ENCODE measurements at places on chromosomes 1 and 21. TPM values are rescaled to one million over a fixed set of nuclear protein-coding genes. Genes with fewer than 3 reads are reported as not detected.

GRCh38 chr1:219523411-219523810, 89.5 kb downstream of the ZC3H11B start:
- no peak for DNase-seq

The GUCA2A gene
- not detected for total RNA-seq

- DNase-seq = peak; percentile 92
Observed at GRCh38 chr1:8858112-8858668, 20.3 kb downstream of the ENO1 start.

DNA sequence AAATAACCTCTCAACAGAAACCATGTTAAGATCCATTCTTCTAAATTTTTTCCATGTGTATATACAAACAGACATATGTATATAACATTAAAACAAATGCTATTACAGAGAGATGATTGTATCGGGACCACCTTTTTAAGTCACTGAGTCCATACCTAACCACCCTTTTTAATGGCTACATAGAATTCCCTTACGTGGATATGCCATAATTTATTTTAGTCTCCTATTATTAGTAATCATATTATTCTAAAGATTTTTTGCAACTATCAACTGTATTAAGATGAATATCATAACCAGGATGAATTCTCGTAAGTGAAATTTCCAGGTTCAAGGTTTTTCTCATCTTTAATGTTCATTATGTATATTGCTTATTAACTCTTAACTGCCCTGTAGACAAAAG, 259.7 kb downstream of the HHAT start:
- no peak for DNase-seq

DNA sequence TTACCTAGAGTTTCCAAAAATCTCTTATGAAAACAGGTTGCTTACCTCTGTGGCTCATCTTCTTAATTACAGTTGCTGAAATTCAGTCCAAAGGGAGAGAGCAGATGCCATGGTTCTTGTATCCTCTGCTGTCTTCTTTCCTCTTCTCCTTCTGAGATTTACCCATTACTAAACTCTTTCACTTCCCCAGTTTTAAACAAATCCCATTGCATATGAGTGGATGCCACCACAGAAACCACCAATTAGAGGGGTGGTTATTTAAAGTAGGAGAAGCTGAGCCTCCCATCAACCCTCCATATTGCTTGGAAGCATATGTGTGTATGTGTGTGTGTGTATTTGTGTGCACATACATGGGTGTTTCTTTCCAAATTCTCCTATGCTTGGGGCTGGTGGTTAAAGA, 128.5 kb upstream of the KCNK1 start:
- DNase-seq = no peak

DNA sequence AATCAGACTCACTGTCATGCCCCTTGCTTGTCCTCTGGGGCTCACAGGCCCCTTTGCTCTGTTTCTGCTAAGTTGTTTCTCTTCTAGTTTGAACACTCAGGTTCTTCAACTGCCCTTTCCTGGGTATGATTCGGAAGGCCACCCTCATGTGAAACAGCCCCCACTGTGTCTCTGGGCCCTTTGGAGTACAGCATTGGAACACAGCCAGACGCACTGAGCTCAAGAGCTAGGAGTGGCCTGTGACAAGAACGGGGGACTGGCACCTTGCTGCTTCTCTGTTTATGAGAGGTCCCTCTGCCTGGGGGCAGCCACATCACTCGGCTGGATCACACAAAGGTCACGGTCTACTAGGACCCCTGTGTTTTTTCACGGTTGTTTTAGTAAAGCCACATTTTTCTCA, 114.4 kb upstream of the ZC3H12A start:
- DNase-seq = no peak

GRCh38 chr1:8047686-8048445, 21.8 kb upstream of the ERRFI1 start:
- DNase-seq = peak; percentile 96

GRCh38 chr1:242854466-242854865, 330.0 kb upstream of the PLD5 start:
- DNase-seq = no peak

- no peak for DNase-seq
Observed at GRCh38 chr1:159121526-159121925, 45.0 kb upstream of the AIM2 start.

GRCh38 chr1:207941665-207942064, 30.7 kb upstream of the CD34 start:
- DNase-seq = no peak

DNA sequence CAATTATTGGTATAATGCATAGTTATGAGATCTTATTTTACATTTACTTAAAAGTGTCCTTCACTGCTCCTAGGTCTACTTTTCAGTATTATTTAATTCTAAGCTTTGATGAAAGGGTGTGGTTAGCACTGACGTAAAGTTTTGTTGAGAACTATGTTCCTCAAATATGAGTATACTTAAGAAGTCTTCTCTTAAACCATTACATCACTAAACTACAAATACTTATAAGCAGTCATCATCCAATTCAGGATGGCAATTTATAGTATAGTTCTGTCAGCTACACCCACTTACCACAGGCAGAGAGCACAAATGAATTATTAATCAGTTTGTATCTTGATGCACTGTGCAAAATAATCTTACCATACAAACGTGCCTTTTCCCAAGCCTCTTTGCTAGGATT, 27.0 kb downstream of the TRMT1L start:
- DNase-seq = no peak

GRCh38 chr1:12542616-12543592, 75.1 kb downstream of the DHRS3 start:
- DNase-seq = no peak

GRCh38 chr1:89941110-89941766, 53.7 kb upstream of the ZNF326 start:
- no peak for DNase-seq

GRCh38 chr21:41018431-41018830, 149.5 kb upstream of the BACE2 start:
- no peak for DNase-seq

DNA sequence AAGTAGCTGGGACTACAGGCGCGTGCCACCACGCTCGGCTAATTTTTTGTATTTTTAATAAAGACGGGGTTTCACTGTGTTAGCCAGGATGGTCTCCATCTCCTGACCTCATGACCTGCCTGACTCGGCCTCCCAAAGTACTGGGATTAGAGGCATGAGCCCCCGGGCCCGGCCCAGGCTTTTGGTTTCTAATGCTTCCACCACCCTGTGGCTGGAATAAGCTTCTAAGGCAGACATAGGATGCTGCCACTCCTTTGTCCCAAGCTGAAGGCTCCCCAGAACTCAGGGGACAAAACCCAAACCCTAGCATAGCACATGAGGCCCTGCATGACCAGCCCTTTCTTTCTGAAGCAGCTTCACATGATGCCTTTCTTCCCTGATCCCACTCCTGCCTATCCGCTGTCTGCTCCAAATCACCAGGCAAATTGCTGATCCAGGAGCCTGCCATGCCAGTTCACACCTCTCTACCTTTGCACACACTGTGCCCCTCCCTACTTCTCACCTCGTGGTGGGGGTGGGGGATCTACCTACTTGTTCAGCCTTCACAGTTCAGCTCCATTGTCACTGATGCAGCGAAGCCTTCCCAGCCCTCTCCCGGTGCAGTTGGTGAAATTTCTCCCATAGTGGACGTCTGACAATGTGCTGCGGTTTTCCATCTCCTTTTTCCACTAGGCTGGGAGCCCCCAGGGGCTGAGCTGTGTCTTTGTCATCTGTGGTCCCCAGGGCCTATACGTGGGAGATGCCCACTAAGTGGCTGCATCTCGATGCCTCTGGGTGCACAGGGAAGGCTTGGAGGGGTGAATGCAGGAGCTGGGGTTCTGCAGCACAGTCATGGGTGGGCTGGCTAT, 6.9 kb downstream of the PTPRU start:
- DNase-seq = no peak

The RHD gene
- not detected for total RNA-seq

DNA sequence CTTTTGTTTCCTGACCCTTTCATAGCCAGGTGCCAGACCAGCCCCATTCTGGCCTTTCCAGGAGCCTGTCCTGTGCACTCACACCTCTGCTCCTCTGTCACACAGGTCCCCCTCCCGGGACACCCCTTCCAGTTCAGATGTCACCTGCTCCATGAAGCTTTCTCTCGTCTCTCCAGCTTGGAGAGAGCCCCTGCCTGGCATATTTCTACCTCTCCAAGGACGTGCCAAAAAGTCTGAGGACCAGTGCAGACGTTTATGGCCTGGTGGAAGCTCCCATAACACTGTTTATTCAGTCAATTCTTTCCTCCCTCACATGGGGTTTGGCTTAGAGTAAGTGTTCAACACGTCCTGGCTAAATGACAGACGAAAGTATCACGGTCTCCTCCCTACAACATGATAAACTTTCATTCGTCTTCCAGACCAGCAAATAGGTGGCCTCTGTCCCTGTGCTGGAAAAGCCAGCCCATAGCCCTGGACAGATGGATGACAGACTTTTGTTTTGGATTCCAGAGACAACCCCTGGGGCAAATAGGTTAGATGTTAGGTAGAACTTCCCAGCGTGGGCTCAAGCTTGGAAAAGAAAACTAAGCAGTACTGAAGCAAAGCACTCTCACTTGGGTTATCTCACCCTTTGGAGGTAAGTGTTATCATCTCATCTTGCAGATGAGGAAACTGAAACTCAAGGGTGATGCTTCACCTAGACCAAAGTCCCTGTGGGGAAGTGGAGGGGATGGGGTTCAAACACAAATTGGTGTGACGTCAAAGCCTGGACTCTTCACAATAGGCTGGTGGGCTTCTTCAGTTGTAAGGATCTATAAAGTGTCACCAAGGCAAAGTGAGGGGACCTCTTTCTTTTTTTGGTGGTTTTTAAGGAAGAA, 52.9 kb upstream of the ECE1 start:
- DNase-seq = no peak

GRCh38 chr1:112904071-112904830, 51.7 kb downstream of the SLC16A1 start:
- DNase-seq = peak; percentile 89

DNA sequence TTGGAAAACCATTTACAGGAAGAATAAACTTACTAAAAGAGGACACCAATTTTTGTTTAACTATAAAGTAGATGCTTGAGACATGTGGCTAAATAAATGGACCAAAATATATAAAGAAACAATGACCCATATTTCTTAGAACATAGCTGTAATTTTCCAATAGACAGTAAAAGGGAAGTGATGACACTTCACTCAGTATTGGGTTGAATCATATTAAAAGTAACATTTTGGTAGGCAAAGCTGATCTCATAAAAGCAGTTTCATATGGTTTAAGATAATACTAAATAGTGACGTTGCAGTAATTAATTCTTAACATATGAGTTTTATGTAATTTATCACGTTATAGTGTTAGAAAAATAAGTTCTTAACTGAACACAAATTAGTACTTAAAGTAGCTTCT, 308.9 kb upstream of the RUNX1 start:
- no peak for DNase-seq

The TTC39A gene
- total RNA-seq = not detected

DNA sequence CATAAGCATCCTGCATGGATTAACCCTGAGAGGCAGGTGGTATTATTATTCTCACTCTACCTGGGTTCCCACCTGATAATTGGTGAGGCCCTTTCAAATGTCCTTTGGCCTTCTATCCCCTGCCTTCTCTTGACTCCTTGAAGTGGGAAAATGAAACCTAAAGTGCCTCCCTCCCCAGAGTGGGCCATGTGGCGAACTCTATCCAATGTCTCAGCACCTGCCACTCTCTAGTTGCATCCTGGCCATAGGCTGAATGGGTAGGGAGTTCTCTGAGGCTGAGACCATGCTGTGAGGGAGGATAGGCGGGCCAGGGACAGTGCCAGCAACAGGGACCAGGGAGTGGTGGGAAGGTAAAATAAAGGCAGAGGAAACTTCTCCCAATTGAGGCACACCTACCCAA, 35.3 kb downstream of the ELF3 start:
- DNase-seq = no peak

DNA sequence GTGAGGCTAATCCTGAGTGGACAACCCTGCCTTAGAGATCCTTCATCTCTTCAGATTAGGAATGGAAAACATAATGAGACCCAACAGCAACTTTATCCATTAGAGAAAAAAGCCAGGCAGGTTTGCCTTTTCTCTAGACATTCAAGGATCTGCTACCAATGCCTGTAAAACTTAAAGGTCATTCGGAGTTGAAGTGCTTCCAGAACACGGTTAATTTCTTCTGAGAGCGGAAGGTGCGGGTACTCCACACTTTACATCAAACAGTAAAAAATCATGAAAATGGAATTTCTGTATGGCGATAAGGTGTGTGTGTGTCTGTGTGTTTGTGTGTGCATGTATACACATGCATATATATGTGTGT, 65.2 kb upstream of the PRKACB start:
- DNase-seq = no peak

DNA sequence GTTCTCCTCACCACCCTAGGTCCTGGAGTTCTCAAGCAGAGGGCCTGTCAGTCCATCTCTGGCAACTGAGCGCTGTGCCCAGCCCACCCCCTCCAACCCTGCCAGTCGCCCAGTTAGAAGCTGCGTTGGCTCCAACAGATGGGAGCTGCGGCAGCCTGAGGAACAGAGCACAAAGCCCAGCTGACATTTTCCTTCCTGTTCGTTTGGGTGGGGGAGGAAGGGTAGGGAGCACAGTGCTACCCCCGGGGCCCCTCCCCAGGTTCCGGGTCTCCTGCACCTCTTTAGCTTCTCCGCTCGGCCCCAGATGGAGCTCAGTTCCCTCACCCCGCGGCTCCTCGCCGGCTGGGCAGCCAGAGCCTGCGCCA, 1.4 kb downstream of the LRRN2 start:
- DNase-seq = no peak

DNA sequence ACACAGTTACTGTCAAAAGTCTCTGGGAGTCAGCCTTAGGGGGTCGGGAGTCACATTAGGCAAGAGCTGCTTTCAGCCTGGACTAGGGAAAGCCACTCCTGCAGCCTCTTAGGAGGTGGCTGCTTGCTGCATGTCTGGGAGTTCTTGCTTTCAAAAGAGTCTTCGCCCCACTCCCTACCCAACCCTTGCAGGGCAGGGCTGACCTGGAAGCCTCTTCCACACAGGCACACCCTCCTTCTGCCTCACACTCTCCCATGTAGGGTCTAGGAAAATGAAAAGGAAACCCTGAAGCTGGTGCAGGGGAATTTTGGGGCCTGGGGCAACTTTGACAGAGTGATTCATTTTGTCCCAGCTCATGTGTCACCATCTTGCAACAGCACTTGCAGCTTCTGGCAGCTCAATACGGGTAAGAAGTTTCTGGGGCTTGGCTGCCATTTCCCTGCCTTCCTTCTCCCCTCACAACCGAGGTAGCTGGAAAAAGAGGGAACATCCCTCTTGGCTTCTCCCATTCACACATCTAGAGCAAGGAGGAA, 37.3 kb downstream of the KCND3 start:
- DNase-seq = no peak

The OR10J1 gene
- not detected for total RNA-seq

DNA sequence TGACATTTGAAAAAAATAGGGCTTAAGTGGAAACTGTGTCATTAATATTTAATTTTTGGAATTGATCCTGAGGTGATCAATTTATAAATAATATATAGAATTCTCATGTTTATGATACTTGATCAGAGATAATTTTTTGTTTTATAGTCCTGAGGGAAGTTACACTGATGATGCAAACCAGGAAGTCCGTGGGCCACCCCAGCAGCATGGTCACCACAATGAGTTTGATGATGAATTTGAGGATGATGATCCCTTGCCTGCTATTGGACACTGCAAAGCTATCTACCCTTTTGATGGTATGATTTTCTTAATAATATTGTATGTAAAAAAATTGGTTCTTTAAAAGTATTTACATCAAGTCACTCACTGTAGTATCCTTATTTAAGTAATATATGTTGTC, 101.2 kb downstream of the FNBP1L start:
- DNase-seq = no peak

GRCh38 chr1:118504867-118505266, 319.8 kb upstream of the SPAG17 start:
- DNase-seq = no peak

The NOTCH2NLA gene
- 26.3 TPM for total RNA-seq

- DNase-seq = no peak
Observed at GRCh38 chr1:29824511-29825273, 588.4 kb downstream of the PTPRU start.
